Stimulated activated CD4-positive, alpha-beta T cell treated with anti-CD3 and anti-CD28 coated beads, Interleukin-1b, Interleukin-23, amount 100 ng/mL, for 1 hour (primary cell): ENCODE measurements at places on chromosomes 4 and X.

DNA sequence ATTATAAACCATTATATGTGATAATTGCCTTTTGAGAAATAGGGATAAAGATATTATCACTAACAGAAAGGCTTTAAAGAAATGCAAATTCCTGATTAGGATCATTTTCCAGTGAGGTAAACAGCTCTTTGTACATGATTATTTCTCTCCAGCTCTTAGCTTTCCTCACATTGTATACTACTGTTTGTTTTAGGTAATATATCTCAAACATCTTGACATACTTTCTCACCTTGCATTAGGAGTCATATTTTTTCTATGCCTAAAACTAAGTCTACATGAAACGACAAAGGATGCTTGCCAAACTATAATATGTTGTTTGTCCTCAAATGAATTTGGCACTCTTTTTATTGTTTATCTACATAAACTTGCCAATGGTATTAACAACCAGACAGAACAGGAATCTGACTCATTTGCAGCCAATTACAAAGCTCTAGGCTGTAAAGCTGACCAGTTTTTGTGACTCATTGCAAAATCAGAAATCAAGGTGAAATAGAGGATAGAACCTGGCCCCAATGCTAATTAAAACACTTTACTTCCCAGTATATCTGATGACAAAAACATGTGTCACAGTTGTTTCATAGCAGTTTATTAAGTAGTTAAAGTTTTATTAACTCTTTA, 107.0 kb downstream of the IQCM start:
- no peak for DNase-seq

- DNase-seq: no peak
Measured at GRCh38 chr4:141810712-141811375, 174.5 kb downstream of the IL15 start.

DNA sequence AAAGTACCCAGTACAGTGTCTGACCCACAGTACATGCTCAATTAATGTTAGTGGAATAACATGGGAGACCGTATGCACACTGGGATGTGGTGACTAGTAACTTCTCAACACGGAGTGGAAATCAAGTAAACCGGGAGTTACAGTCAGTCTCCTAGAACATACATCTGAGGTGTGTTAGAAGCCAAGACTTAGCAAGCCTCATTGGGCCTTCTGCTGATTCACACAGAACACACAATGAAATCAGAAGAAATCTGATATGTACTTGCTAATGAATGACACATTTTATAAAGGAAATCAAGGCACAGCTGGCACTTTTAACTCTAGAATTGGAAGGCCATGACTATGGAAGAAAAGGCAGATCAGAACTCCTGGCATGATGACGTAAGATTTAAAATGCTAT, 13.0 kb downstream of the TRAPPC2 start:
- no peak for DNase-seq

- DNase-seq: no peak
Measured at GRCh38 chr4:183422962-183423631, 21.3 kb upstream of the CDKN2AIP start.

GRCh38 chr4:111068883-111069282, 446.0 kb upstream of the PITX2 start:
- DNase-seq: no peak

GRCh38 chr4:53671757-53672156, 80.5 kb upstream of the LNX1 start:
- no peak for DNase-seq

- DNase-seq: no peak
Measured at GRCh38 chr4:58113126-58113525, 1002.9 kb upstream of the IGFBP7 start.
